ENCODE measurements at places on chromosomes 3 and 15.

DNA sequence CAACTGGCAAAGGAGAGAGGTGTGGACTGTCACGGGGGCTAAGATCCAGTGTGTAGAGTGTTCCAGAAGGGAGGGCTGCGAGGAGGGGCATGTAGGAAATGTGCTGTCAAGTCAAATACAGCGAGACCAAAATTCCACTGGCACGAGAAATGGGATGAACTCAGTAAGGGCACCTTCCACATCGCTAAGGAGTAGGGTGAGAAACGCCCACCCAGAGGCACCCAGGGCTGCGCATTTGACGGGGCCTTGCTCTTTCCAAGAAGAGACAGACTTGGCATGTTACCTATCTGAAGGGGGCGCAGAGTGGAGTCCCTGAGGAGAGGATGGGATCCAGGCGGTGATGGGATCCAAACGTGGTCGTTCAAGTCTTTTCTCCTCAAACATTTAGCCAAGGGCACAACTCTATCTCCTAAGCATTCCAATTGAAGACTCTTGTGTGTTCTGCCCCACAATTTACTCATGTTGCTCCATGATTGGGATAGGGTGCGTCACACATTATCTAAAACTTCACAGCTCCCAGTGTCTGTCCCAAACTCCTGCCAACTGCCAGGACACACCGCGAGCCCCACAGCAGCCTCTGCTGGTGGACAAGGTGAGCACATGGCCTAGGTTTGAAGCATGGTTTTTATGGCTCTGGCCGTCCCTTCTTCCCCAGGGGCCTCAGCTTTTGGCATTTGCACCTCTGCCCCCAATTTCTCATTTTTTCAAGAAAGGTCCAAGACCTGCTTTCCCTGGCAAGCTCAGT is 7.6 kb downstream of the SELENOS start:
- DNase-seq, result no peak

DNA sequence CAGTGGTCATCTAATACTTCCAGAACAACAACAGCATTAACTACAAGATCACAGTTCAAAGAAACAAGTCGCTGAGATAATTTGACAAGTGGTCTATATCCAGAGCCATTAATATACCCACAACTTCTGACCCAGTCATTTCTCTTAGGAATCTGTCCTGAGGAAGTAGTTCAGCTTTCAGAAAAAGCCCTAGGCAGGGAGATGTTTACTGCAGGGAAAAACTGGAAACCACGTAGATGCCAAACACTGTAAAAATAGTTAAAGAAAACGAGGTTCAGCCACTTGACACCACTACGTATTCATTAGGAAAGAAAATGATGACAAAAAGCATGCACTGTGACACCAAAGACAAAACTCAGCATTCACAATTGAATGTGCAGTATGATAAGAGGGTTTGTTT is 22.3 kb upstream of the CDCP1 start:
- no peak for DNase-seq

GRCh38 chr3:64732576-64732975 is 44.8 kb upstream of the ADAMTS9 start:
- no peak for DNase-seq

DNA sequence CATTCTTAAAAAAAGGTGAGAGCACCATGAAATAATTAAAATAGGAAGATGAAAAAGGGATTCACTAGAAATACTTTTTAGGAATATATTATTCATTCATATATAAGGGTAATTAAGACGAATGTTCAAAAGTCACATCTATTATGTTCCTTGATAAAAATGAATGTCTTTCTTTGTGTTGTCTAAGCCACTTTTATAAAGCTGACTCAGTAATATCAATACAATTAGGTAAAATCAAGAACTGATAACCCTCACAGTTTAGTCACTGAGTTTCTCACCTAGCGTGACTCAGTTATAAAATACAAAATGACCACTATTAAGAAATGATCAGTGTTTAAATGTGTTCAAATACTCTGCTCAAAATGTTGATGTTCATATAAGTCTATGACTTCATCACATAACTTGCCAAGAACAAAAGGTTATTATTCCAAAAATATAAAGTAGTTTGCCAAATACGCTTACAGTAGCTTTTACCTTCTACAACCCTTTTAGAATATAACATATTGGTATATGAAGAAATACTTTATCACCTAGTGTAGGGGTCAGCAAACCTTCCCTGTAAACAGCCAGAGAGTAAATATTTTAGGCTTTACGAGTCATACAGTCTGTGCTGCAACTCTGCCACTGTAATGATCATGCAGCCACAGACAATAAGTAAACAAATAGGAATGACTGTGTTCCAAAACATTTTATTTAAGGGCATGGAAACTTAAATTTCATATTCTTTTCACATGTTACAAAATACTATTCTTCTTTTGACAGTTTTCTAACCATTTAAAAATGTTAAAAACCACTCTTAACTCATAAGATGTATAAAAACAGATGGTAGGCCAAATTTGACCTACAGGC is 369.8 kb downstream of the TBC1D5 start:
- no peak for DNase-seq

- no peak for DNase-seq
These were observed 15.4 kb downstream of the WNT5A start for GRCh38 chr3:55471522-55472280.

DNA sequence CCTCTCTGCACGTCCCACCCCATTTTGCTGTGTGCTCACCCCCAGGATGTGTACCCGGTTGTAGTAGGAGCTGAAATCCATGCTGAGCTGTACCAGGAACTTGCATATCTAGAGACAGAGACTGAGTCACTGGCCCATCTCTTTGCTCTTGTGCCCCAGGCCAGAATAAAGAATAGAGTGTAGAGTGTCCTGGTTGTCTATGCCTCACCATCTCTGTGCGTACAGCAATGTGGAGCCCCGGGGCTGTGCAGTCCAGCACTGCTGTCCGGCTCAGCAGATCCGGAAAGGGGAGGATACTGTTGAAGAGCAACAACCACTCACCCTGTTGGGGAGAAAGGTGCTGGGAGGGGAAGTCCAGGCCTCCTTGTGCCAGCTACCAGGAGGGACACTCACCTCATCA is 2.6 kb downstream of the DALRD3 start:
- no peak for DNase-seq

GRCh38 chr3:139292192-139292591 is 51.6 kb upstream of the MRPS22 start:
- no peak for DNase-seq

DNA sequence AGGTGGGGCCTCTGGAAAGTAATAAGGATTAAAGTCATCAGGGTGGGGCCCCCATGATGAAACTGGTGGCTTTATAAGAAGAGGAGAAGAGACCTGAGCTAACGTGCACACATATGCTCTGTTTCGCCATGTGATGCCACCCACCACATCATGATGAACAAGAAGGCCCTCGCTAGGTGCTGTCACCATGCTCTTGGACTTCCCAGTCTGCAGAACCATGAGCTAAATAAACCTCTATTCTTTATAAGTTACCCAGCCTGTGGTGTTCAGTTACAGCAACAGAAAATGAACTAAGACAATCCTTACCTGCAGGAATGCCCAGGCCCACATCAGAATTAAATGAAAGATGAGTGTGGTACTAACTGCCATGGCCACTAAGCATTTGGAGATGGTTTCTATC is 79.8 kb downstream of the ADCY5 start:
- no peak for DNase-seq

GRCh38 chr3:168736202-168736601 is 640.5 kb upstream of the GOLIM4 start:
- no peak for DNase-seq

DNA sequence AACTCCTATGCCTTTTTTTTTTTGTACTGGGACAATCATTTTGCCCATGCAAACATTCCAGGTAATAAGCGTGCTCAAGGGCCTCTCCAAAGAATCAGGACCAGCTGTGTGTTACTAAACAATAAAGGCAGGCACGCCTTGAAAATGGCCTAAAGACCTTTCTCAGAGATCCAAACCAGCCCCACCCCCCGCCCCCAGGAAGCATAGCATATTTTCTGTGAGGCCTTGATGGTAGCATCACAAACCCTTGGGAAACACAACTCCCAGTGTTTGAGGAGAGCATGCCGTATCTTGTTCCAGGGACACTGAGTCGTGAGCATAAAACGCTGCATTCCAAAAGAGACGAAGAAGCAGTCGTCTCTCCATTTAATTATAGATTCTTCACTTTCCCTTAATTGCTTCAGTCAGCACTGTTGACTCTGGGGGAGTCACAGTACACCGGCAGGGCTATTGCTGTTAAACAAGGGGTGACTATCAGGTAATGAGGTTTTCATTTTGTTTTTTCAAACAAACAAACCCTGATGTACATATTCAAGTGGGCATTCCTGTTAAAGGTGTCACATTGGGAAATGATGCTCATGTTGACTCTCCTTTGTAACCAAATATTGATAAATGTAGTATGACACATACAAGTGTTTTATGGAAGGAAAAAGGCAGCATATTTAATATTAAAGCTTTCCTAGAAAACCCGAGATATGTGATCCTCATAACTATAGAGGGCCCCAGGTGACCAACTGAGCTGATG is 4.4 kb upstream of the TPM1 start:
- DNase-seq, result no peak

GRCh38 chr3:194405766-194406165 is 6.7 kb upstream of the GP5 start:
- no peak for DNase-seq

GRCh38 chr3:154098376-154098775 is 22.8 kb upstream of the ARHGEF26 start:
- DNase-seq, result no peak

DNA sequence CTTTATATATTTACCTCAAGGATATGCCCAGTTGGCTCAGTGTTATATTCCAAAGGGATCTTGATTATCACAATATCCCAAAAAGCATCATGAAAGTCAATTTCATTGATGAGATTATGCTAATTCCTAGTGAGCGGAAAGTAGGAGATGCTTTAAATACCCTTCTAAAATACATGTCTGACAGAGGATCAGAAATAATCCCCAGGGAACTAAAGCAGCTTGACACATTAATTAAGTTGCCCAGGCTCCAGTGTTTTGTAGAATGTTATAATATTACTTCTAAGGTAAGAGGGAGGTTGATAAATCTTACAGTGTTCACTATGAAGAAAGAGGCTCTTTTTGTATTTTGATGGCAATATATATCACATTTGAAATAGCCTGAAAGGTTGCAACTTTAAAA is 767.5 kb upstream of the ROBO1 start:
- no peak for DNase-seq

- no peak for DNase-seq
These were observed 33.4 kb downstream of the AP3S2 start for GRCh38 chr15:89860431-89860830.

- DNase-seq, result no peak
These were observed 13.4 kb downstream of the TMEM207 start for GRCh38 chr3:190436331-190436730.

GRCh38 chr15:67422296-67422695 is 98.6 kb upstream of the C15orf61 start:
- DNase-seq, result no peak

GRCh38 chr3:8481380-8481779 is 20.2 kb upstream of the LMCD1 start:
- no peak for DNase-seq

DNA sequence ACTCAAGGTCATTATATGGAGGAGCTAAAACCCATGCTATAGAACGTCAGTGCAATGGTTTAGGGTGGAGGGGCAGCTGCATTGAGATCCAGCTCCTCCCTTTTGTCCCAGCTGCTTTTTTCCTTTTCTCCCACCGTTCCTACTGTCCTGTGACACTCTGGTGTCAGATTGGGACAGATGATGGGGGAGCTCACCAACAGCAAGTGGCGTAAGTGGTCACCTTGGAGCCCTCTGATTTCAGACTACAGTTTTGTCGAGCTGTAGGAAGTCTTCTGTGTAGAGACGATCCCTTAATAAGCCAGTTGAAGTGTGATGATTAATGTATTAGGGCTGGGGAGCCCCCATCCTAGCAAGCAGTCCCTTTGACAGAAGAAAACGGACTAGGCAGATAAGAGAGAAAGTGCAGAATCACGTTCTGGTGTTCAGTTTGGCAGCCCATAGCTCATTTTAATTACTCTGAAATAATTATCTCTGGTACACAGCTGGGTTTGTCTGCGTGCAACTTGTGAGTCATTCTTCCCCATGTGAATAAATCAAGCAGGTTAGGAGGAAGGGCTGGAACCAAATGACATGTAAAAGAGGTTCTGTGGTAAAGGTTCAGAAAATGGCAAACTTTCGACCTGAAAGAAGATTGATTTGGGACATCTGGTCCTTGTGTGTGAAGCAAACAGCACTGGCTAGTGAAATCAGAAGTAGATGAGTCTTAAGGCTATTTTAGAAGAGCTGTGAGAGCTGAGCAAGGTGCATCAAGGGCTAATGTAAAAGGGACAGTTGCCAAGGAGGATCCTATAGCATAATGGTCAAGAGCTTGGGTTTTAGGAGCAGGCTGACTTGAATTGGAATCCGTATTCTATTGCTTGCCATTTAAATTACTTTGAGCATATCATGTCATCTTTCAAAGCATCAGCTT is 241.4 kb downstream of the EDEM1 start:
- no peak for DNase-seq

DNA sequence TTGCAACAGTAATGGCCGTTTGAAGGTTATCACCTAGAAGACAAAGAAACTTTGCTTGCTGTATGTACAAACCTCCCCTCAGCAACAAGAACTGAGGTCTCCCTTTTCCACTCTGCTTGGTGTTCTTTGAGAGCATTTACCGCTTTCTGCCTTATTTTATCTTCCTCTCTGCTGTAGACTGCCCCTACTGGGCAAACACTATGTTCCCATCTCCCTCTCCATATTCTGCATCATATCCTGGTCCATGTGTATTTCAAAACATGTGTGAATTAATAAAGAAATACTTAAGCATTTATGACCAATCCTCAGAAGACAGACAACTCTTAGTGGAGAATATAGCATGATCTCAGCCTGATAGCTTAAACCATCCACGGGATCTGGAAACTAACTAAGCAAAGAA is 64.4 kb downstream of the ATP13A5 start:
- no peak for DNase-seq

GRCh38 chr3:25021816-25022215 is 406.2 kb upstream of the RARB start:
- DNase-seq, result no peak

GRCh38 chr15:72182673-72183072 is 14.9 kb downstream of the GRAMD2A start:
- no peak for DNase-seq

GRCh38 chr15:101597360-101597928 is 54.7 kb downstream of the TM2D3 start:
- DNase-seq, result no peak

DNA sequence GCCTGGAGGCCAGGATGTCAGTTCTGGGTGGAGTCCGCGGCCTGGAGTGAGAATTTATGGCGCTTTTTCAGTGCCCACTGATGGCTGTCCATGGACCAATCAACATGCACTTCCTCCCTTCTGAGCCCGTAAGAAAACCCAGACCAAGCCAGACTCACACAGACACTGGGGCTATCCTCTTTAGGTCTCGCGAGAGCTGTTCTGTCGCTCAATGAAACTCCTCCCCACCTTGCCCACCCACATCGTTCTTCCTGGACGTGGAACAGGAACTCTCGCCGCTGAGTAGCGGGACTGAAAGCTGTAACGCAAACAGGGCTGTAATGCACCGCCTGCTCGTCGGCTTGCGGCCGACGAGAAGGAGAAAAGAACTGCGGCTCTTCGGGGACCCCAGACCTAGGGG is 833.0 kb upstream of the CADM2 start:
- DNase-seq, result no peak
